ENCODE measurements at places on chromosomes 12 and 14. TPM values are rescaled to one million over a fixed set of nuclear protein-coding genes. Genes with fewer than 3 reads are reported as not detected.

DNA sequence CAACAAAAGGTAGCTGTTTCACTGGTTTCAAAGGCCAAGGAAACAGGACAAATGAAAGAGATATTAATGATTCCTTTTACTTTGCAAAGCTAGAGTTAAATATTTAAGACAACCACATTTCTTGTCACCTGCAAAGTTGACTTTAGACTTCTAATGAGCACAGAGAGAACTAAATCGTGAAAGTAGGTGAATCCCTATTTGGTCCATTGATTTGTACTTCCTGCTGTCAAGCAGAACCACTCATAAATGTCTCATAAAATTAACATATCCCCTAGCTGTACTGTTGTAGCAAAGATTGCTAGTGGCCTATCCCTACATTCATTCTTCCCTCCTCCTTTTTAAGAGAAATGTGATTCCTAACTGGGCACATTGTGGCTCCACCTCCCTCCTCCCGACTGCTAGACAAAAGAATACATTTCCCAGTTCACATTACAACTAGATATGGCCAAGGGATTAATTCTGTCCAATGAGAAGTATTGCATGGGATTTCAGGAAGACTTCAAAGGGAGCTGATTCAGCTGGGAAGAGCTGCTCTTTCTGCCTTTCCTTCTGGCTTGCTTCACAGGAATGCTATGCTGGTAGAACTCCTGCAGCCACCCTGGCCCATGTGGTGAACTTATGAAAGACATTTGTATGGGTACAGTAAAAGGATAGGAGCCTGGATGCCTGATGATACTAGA lies 227.5 kb upstream of the ABCD2 start:
- no peaks in the 10 kb centered on the region for H3K27me3 ChIP-seq
- no peaks in the 10 kb centered on the region for H3K4me1 ChIP-seq
- no peaks in the 10 kb centered on the region for H3K36me3 ChIP-seq
- no peak overlapping the region for H3K4me3 ChIP-seq
- H3K27ac ChIP-seq: no peak overlapping the region
- no peak for DNase-seq

GRCh38 chr14:63692310-63693020 lies 35.4 kb downstream of the SGPP1 start:
- peak overlapping the region; percentile 6 for H3K27ac ChIP-seq
- peaks cover 2% of the 10 kb centered on the region for H3K36me3 ChIP-seq
- no peaks in the 10 kb centered on the region for H3K27me3 ChIP-seq
- H3K4me3 ChIP-seq: no peak overlapping the region
- H3K4me1 ChIP-seq: peaks cover 19% of the 10 kb centered on the region

- no peak for DNase-seq
- no peaks in the 10 kb centered on the region for H3K4me1 ChIP-seq
- H3K4me3 ChIP-seq: no peak overlapping the region
- H3K36me3 ChIP-seq: no peaks in the 10 kb centered on the region
- H3K27ac ChIP-seq: no peak overlapping the region
These were observed 1.2 kb downstream of the NOS1 start for GRCh38 chr12:117360222-117360550.

- DNase-seq: no peak
- H3K27me3 ChIP-seq: peaks cover 6% of the 10 kb centered on the region
These were observed 4.8 kb upstream of the DGLUCY start for GRCh38 chr14:91108941-91109611.

DNA sequence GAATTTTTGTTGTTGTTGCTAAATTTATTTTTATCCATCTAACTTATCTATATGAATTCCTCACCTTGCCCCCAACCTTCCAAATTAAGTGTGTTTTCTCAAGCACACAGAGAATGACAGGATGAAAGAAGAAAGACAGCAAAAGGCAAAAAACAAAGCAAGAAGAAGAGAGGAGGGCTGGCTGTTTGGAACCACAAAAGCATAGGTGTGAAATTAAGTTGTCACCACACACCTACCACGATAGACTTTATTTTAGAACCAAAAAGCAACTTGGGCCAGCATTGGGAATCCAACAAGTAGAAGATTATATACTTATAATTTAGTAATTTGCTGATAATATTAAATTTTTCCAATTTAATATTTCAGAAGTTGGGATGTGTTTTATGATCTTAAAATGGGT lies 58.7 kb upstream of the REP15 start:
- DNase-seq: no peak
- H3K4me3 ChIP-seq: no peak overlapping the region
- no peaks in the 10 kb centered on the region for H3K27me3 ChIP-seq
- no peak overlapping the region for H3K27ac ChIP-seq
- H3K36me3 ChIP-seq: peaks cover 32% of the 10 kb centered on the region
- peaks cover 52% of the 10 kb centered on the region for H3K4me1 ChIP-seq

LHX5 gene
- not detected for total RNA-seq

- H3K36me3 ChIP-seq: no peaks in the 10 kb centered on the region
- no peaks in the 10 kb centered on the region for H3K4me1 ChIP-seq
- H3K4me3 ChIP-seq: no peak overlapping the region
- peaks cover 7% of the 10 kb centered on the region for H3K27me3 ChIP-seq
These were observed 269.7 kb upstream of the FAR2 start for GRCh38 chr12:28879379-28879778.

- DNase-seq: no peak
- no peaks in the 10 kb centered on the region for H3K4me1 ChIP-seq
- no peak overlapping the region for H3K4me3 ChIP-seq
- H3K36me3 ChIP-seq: peaks cover 16% of the 10 kb centered on the region
- H3K27ac ChIP-seq: no peak overlapping the region
- H3K27me3 ChIP-seq: no peaks in the 10 kb centered on the region
These were observed 20.7 kb downstream of the YARS2 start for GRCh38 chr12:32734952-32735351.

GRCh38 chr12:61536525-61536924 lies 723.7 kb upstream of the USP15 start:
- DNase-seq: no peak
- H3K4me3 ChIP-seq: no peak overlapping the region
- H3K4me1 ChIP-seq: no peaks in the 10 kb centered on the region
- no peak overlapping the region for H3K27ac ChIP-seq
- no peaks in the 10 kb centered on the region for H3K36me3 ChIP-seq
- no peaks in the 10 kb centered on the region for H3K27me3 ChIP-seq

CAPZA3 gene
- total RNA-seq: not detected

DNA sequence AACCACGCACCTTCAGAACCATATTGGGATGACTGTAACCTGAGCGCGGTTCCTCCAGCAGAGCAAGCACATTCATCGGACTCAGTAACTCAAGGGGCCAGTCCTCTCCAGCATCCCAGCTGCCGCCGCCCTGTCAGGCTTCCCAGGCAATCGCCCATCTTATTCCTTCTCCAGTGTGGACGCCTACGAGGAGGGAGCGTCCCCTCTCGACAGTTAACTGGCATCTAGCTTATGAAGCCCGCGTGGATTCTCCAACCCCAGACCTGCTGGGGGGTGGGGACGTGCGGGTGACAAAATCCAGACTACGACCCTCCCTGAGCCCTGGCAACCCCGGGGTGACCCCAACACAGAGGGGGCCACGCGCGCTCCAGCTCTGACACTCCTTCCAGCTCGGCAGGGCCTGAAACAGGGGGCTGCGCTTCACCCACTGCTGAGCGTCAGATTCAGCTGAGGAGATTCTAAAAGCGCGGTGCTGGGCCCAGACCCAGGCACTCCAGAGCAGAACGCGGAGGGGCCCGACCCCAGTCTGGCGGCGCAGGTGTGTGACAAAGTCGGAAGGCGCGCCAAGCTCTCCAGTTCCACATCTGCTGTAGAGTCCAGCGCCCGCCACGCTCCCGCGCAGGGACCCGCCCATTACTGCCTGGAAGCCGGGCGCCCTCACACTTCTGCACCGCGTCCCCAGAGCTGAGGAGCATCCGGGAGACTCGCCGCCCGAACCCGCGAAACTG lies 43.9 kb upstream of the ESR2 start:
- H3K27me3 ChIP-seq: no peaks in the 10 kb centered on the region
- DNase-seq: peak; percentile 37
- H3K4me1 ChIP-seq: peaks cover 23% of the 10 kb centered on the region
- peaks cover 10% of the 10 kb centered on the region for H3K36me3 ChIP-seq
- peak overlapping the region; percentile 95 for H3K4me3 ChIP-seq
- peak overlapping the region; percentile 90 for H3K27ac ChIP-seq

DNA sequence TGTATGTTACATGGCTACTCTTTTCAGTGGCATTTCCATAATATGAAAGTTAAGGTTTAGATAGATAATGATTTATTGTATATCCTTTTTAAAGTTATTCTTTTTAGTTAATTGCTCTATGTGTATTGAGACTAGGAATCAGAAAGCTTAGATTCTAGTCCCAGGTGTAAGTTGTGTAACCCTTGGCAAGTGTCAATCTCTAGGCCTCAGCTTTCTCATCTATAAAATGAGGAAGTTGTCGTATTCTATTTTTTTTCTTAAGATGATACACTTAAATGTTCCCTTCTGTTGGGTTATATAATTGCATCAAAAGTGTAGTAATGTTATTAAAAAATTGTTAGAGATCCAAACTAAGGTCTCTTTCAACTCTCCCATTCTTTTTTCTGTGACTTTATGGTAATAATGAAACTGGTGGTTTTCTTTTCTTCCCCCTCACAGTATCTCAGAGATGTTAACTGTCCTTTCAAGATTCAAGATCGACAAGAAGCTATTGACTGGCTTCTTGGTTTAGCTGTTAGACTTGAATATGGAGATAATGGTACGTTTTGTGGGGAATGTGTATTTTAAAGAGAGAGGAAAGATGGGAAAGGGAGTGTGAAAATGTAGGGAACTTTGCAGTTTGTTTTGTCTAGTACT lies 4.1 kb downstream of the RTRAF start:
- H3K4me1 ChIP-seq: peaks cover 30% of the 10 kb centered on the region
- no peak for DNase-seq
- H3K27ac ChIP-seq: peak overlapping the region; percentile 4
- no peak overlapping the region for H3K4me3 ChIP-seq
- H3K36me3 ChIP-seq: peaks cover 8% of the 10 kb centered on the region

GPRC5A gene
- total RNA-seq: 188 TPM

- H3K4me3 ChIP-seq: no peak overlapping the region
- H3K36me3 ChIP-seq: 0 out of 2 replicates have a peak, but pooled peaks cover 4% of the 10 kb centered on the region
- no peaks in the 10 kb centered on the region for H3K27me3 ChIP-seq
- no peak for DNase-seq
These were observed 108.3 kb downstream of the SEC23A start for GRCh38 chr14:38994731-38995130.

GRCh38 chr12:7935590-7936581 lies at the start of gene SLC2A3:
Gene SLC2A3, minus strand, starts transcription at chr12:7936187. Its CDS starts 153 bp downstream, at chr12:7936034.
- H3K4me1 ChIP-seq: peaks cover 10% of the 10 kb centered on the region
- H3K4me3 ChIP-seq: no peak within 1 kb of the TSS
- peaks cover 2% of the 10 kb centered on the region for H3K27me3 ChIP-seq
- H3K27ac ChIP-seq: no peak within 1 kb of the TSS

DNA sequence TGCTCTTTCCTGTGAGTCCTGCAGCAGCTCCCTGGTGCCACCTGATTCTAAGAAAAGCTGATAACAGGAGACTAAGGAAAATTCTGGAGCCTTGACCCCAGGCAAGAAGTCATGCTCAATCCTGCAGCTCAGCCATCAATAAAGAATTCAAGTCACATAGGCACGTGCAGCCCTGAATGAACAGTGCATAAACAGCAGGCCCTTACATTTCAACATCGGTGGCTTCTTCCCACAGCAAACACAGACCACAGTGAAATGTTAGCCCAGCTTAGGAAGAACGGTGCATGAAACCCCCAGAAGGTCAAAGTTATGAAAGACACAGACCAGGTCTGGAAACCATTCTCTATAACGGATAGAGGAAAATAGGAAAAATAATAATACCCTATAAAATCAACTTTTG lies 10.5 kb downstream of the CINP start:
- no peaks in the 10 kb centered on the region for H3K4me1 ChIP-seq
- H3K36me3 ChIP-seq: peaks cover 26% of the 10 kb centered on the region
- H3K27me3 ChIP-seq: no peaks in the 10 kb centered on the region
- H3K4me3 ChIP-seq: no peak overlapping the region
- DNase-seq: no peak
- no peak overlapping the region for H3K27ac ChIP-seq

TMEM63C gene
- total RNA-seq: not detected

- H3K4me1 ChIP-seq: no peaks in the 10 kb centered on the region
- no peaks in the 10 kb centered on the region for H3K36me3 ChIP-seq
- peaks cover 9% of the 10 kb centered on the region for H3K27me3 ChIP-seq
- no peak overlapping the region for H3K27ac ChIP-seq
- H3K4me3 ChIP-seq: no peak overlapping the region
These were observed 4.8 kb downstream of the ASCL4 start for GRCh38 chr12:107779077-107779831.

ANKS1B gene
- 0.16 TPM for total RNA-seq

GRCh38 chr14:78752518-78753188 lies 582.5 kb downstream of the NRXN3 start:
- H3K4me3 ChIP-seq: no peak overlapping the region
- H3K36me3 ChIP-seq: 0 out of 2 replicates have a peak, but pooled peaks cover 5% of the 10 kb centered on the region
- H3K27me3 ChIP-seq: no peaks in the 10 kb centered on the region
- no peaks in the 10 kb centered on the region for H3K4me1 ChIP-seq

CEBPE gene
- not detected for total RNA-seq

- H3K4me1 ChIP-seq: peaks cover 24% of the 10 kb centered on the region
- H3K4me3 ChIP-seq: peak overlapping the region; percentile 81
- no peaks in the 10 kb centered on the region for H3K36me3 ChIP-seq
- peaks cover 9% of the 10 kb centered on the region for H3K27me3 ChIP-seq
- H3K27ac ChIP-seq: peak overlapping the region; percentile 27
These were observed 237.1 kb downstream of the SLC41A2 start for GRCh38 chr12:104721039-104721405.

DNA sequence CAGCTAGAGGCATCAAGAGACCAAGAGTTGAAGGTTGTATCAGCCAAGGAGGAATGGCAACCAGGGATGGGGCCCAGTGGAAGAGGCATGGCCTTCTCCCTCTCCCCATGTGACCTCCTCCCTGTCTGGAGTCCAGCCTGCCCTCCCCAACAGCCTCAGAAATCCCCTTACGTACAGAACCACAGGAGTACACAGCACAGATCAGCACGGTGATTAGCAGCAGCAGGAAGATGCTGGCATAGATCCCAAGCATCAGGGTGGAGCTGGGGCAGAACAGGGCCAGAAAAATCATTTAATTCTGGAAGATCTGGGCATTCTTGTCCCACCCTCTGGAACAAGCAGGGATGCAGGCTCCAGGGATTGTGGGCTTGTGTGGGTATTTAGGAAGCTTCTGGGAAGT lies 14.4 kb downstream of the ADCY6 start:
- H3K4me3 ChIP-seq: no peak overlapping the region
- no peak overlapping the region for H3K27ac ChIP-seq
- H3K36me3 ChIP-seq: peaks cover 29% of the 10 kb centered on the region
- H3K4me1 ChIP-seq: peaks cover 5% of the 10 kb centered on the region

GRCh38 chr12:93860668-93861373 lies 183.6 kb downstream of the CRADD start:
- H3K36me3 ChIP-seq: peaks cover 13% of the 10 kb centered on the region
- no peak for DNase-seq

DNA sequence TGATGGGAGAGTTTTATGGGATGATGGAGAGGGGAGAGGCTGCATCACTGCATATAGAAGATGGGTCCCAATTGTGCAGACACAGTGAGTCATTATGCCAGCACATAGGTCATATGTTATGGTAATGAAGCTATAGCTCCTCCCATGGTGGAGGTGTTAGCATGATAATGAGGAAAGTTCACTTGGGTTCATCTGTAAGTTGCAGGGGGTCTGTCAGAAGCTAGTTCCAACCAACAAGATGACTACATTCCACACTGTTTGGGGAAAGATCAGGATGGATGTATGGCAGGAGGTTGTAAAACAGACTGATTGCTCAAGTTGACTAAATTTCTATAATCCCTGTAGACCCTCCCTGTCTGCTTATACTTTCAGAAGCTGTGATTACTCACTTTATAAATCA lies 561.3 kb downstream of the C12orf50 start:
- no peaks in the 10 kb centered on the region for H3K36me3 ChIP-seq
- no peak for DNase-seq
- no peaks in the 10 kb centered on the region for H3K27me3 ChIP-seq
- H3K4me1 ChIP-seq: no peaks in the 10 kb centered on the region
- H3K4me3 ChIP-seq: no peak overlapping the region

Data from HFFc6 (cell line).